ENCODE measurements at places on chromosomes 2 and 18. TPM values are rescaled to one million over a fixed set of nuclear protein-coding genes. Genes with fewer than 3 reads are reported as not detected.

DNA sequence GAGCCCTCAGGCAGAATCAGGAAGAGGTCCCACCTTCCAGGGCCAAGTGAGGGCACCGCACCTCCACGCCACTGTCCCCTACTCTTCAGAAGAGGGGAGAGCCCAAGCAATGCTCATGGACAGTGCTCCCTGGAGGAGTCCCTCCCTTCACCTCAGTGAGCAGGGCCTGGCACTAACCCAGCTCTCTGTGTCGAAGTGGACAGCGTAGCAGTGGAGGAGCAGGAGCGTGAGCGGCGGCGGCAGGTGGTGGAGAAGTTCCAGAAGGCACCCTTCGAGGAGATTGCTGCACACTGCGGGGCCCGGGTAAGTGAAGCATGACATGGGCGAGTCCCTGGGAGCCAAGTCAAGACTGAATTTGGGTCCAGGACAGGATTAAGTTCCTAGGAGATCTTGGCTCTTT is 16.7 kb downstream of the POMC start:
- no peak for DNase-seq

DNA sequence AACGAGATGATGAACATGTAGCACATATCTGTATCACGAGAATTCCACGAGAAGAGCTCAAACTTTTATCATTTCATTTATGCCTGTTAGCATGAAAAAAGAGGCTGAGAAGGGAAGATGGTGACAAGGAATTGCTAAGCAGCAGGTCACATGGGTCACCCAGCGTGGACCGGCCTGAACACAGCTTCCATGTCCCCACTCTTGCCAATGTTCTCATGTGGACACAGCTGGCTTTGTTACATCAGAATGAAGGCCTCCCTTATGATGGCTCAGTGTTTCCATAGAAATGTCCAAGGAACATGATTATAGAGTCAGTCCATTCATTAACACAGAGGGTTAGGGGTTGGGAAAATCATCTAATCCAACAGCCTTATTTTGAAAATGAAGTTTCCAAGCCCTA is 215.4 kb downstream of the CMPK2 start:
- DNase-seq = no peak

DNA sequence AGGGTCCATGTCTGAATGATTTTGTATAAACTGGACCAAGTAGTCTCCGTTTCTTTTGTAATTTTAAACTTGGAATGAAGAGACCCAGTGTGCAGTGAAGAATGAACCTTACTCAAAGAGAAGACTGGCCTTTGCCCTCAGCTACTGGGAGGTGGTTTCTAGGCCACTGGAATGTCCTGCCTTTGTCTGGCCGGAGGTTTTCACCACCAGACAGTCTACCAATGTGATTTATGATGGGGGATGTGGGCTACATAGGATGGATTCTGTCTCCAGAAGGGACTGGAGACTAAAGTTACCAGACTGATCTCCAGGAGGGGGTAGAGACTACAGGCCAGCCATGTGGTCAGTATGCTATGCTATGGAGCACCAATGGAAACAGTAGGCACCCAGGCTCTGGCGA is 42.8 kb upstream of the RAB31 start:
- DNase-seq = no peak

GRCh38 chr2:63658176-63658968 is 69.6 kb downstream of the MDH1 start:
- no peak for DNase-seq

Gene PXDN
- total RNA-seq = not detected

DNA sequence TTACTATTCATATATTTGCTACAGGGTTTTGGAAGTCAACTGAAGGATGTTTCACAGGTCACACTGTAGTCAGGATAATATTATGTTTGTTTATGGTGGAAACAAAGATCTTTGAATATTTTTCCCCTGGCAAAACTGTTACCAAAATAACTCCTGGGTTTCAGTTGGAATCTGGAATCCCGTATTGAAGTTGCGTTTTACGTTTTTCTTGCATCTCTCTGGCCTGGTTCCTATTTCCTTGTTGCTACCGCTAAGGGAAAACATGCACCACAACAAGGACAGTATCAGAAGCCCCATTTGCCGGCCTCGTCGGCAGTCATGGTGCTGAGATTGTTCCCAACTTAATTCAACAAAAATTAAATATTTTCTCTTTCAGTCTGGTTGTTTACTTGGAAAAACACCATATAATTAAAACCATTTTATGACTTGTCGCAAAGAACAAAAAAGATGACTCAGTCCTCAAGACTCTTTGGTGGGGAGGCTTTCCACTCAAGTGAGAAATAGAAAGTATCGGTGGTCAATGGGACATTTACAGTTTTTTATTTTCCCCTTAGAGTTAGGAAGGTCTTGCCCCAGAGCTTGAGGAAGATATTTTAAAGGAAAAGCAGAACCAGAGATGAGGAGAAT is 42.3 kb downstream of the EN1 start:
- no peak for DNase-seq

DNA sequence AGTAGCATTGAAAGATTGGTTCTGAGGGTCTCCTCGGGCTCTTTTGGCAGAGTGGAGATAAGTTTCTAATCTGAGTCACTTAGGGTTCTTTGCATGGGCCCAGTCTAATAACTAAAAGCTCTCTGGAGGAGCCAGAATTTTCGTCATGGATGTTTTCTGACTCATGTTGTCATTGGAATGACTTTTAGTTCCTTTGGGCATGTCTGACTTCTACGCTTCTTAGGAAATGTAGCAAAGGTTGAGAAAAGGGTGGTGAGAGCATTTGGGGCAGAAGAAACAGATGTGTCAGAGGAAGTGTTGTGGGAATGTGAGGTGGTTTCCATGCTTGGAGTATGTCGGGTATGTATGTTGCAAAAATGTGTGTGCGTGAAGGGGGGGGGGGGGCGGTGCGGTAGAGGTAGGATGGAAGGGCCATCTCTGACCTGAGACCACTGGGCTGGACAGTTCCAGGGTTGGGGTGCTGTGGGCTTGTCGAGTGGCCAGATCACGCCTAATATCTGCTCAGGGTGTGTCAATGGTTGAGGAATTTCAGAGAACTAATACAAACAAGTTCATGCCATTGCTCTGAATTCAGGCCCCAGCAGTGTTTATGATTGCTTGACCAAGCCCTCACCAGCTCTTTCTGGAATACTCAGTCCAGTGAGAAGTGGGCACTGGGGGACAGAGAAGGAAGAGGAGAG is 26.9 kb downstream of the KLHL29 start:
- DNase-seq = no peak

GRCh38 chr2:45778720-45779171 is 127.3 kb downstream of the PRKCE start:
- DNase-seq = peak; percentile 68

DNA sequence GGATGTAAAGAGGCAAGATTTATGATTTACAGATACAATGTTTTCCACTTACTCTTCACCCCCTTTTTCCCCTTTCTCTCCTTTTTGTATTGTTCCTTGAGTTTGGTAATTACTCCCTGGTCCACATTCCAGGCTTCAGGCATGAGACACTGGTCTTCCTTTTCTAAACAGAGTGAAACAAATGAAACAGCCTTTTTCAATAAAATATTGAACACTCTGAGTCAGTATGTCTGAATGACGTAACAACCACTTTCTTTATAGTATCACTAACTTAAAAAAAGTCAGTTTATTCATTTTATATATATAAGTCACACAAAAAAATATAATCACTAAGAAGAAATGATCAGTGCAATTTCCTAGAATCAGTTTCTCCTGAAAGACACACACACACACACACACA is 79.7 kb downstream of the STRN start:
- no peak for DNase-seq

- no peak for DNase-seq
Measured at GRCh38 chr2:216807857-216808272, 52.0 kb downstream of the TNP1 start.

GRCh38 chr2:181153886-181154285 is 173.5 kb downstream of the UBE2E3 start:
- no peak for DNase-seq

DNA sequence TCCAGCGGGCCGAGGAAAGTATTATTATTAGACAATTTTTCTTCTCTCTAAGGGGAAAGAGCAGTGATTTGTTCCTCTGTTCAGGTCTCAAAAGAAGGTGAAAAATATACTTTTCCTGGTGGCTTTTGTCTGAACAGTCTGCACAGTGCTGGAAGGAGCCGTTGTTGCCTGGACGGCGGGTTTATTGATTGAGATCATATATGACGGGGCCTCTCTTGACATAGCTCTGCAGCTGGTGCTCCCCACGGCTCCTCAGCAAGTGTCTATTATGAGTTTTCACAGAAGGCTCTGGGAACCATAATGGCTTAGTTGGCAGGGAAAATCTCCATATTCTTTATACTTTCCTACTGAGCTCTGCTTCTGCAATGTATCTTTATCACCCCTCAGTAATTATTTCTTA is 42.9 kb downstream of the FSHR start:
- no peak for DNase-seq

Gene RIT2
- total RNA-seq = not detected

- no peak for DNase-seq
Measured at GRCh38 chr2:218255446-218255845, 5.4 kb upstream of the GPBAR1 start.

DNA sequence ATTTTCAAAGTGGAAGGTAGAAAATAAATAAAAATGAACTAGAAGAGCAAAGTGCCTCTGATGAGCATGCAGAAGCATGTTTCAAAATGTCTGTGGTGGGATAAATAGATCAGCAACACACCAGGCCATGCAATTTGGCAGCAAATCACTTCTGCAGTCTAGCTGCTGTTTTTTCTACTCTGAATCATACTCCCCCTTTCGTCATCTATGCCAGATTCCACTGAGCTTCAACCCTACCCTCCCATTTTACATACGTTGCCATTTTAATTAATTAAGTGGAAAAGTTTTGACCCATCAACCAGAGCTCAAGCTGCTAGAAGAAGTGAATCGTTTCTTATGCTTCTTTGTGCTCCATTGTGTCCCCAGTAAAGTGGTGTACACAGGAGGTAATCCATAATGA is 79.3 kb downstream of the NRXN1 start:
- no peak for DNase-seq

DNA sequence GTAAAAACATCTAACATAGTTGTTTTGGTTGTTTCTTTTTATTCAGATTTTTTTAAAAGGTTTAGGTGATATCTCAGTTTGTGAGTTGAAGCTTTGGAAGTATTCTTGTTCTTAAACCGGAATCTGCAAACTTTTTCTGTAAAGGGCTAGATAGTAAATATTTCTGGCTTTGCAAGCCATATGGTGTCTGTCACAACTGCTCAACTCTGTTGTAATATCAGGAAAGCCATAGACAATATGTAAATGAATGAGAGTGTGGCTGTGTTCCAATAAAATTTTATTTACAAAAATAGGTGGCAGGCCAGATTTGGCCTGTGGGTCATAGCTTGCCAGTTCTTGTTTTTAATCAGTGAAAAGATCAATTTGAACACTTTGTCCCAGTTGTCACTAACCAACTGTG is 134.1 kb downstream of the CNTNAP5 start:
- no peak for DNase-seq

Gene MC4R
- total RNA-seq = not detected

Data from activated CD4-positive, alpha-beta memory T cell treated with anti-CD3 and anti-CD28 coated beads for 36 hours (primary cell).